ENCODE measurements at places on chromosomes 4 and X.

DNA sequence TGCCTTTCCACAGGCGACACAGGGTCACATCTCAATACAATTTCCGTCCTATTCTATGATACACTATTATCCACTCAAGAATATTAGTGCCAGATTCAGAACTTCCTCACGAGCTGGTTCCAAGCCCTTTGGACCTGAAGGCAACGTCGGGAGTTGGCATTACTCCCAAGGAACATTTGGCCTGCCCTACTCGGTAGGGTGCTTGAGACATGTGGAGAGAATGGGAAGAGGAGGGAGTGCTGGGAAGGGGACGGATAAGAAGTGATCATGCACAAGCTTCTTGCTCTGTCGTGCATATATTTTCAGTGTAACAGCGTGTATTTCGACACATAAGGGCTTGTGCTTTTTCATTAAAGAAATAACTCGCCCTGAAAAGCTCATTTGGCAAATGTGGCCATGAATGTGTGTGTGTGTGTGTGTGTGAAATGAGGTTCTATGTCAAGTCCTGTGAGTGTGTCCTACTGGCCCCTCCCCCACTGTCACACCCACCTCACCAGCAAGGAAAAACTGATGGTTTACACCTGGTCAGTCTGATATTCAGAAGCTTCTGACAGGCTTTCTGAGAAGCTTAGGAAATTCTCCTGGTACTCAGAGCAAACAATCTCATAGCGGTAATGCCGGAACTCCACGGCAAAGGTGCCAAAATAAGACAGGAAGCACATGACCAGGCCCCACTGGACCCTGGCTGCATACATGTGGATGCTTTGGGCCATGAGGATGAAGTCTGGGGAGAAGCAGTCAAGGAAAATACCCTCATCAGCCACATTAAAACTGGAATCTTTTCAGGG, 54.8 kb downstream of the ENOPH1 start:
- no peak for DNase-seq

DNA sequence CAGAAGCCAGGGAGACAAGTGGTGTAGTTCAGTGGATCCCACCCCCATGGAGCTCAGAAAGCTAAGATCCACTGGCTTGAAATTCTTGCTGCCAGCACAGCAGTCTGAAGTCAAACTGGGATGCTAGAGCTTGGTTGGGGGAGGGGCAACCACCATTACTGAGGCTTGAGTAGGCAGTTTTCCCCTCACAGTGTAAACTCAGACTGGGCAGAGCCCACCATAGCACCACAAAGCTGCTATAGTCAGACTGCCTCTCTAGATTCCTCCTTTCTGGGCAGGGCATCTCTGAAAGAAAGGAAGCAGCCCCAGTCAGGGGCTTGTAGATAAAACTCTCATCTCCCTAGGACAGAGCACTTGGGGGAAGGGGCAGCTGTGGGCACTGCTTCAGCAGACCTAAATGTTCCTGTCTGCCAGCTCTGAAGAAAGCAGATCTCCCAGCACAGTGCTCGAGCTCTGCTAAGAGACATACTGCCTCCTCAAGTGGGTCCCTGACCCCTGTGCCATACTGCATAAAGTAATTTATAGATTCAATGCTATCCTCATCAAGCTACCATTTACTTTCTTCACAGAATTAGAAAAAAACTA, 163.2 kb downstream of the HHIP start:
- no peak for DNase-seq

GRCh38 chr4:100100985-100101384, 89.3 kb downstream of the DDIT4L start:
- no peak for DNase-seq

GRCh38 chr4:125952631-125953030, 637.9 kb downstream of the FAT4 start:
- DNase-seq: no peak

GRCh38 chr4:186723292-186724057, at the start of gene FAT1:
Gene FAT1, minus strand, starts transcription at chr4:186723856. Its CDS starts 14,029 bp downstream, at chr4:186709827.
- DNase-seq: no peak

DNA sequence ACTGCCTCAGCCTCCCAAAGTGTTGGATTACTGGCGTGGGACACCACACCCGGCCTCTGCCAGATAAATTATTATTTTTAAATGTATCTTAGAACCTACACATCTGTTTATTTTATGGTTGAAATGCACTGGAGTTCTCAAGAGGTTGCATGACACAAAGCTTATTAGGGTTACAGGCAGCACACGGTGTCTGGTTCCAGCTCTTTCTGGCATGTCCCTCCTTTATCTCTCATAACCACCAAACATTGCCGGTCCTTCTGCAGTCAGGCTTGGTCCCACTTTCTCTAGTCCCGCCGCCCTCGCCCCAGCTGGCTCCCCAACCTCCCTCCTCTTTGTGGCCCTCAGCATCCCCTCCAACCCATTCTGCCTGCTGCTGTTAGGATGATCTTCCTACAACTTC, 39.7 kb upstream of the SPRY1 start:
- no peak for DNase-seq

DNA sequence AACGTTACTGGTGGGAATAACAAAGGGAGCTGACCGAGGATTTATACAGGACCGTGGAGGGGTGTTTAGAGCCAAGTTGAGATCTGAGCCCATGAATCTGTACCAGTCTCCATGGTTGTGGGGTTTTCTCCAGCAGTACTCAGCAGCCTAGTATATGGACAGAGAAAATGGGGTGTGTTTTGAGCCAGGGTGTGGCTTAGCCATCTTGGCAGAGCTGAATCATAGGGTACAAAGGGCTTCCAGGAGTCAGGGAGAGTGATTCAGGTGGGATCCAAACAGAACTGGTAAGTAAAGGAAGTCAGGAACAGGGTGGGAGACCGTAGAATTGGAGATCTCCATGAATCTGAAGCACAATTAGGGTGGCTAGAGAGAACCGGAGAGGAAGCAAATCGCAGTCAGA, 7.4 kb upstream of the HPRT1 start:
- no peak for DNase-seq

DNA sequence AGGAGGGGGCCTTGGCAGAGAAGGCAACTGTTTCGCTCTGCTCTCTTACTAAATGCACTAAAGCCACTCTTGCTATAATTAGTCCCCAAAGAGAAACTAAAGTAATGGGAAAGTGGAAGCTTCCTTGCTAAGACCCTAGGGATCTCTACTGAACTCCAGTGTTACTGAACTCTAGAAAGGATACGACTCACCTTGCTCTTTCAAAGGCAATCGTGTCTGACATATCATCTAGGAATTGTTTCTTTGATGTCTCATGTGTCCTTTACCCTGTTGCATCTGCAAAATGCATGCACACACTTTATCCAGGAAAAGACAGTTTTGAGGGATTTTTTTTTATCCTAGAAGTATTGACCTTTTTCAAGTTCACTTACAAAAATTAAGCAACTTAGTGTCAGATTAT, 148.1 kb upstream of the FAM9B start:
- no peak for DNase-seq

- no peak for DNase-seq
These were observed 27.6 kb downstream of the ANKRD17 start for GRCh38 chr4:73230865-73231517.

- DNase-seq: no peak
These were observed 2.0 kb upstream of the SPP1 start for GRCh38 chr4:87973283-87974169.

DNA sequence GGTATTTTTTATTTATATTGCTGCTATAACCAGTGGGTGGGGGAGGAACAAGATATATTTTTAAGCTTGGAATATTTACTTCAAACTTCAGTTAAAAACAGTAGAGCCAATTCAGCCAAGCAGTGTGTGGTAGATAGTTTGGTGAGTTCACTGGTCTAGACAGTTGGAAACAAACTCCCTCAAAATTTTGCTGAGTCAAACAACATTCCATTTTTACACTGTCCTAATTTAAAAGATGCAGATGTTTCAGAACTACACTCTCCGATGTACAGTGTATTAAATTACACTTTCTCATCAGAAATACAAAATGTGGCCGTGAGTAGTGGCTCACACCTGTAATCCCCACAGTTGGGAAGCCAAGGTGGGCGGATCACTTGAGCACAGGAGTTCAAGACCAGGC, 23.3 kb downstream of the PRKX start:
- DNase-seq: no peak

DNA sequence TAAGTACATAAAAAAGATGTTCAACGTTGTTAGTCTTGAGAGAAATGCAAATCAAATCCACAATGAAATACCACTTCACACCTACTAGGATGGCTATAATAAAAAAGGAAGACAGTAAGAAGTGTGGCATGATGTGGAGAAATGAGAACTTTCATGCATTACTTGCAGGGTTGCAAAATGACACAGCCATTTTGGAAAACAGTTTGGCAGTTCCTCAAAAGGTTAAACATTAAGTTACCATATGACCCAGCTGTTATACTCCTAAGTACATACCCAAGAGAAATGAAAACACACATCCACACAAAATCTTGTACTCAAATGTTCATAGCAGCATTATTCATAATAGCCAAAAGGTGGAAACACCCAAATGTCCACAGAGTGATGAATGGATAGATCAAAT, 25.8 kb upstream of the LIMCH1 start:
- no peak for DNase-seq

DNA sequence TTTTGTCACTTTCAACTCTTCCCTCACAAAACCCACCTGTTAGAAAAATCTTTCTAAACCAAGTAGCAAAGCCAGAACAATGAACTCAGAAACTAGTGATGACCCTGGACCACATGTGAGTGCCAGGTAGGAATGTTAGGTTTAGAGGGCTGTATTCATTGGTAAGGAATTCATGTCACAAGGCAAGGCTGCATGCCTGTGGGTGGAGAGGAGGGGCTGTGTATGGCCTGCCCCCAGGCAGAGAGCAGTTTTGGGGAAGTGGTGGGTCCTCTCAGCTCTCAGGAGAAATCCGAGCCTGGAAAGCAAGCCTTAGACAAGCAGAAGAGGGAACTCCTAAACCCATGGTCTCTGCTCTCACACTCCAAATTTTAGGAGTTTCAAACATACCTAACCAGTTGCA, 2.4 kb downstream of the RNF175 start:
- no peak for DNase-seq

- no peak for DNase-seq
These were observed 56.5 kb downstream of the DCAF8L1 start for GRCh38 chrX:27924718-27925117.

DNA sequence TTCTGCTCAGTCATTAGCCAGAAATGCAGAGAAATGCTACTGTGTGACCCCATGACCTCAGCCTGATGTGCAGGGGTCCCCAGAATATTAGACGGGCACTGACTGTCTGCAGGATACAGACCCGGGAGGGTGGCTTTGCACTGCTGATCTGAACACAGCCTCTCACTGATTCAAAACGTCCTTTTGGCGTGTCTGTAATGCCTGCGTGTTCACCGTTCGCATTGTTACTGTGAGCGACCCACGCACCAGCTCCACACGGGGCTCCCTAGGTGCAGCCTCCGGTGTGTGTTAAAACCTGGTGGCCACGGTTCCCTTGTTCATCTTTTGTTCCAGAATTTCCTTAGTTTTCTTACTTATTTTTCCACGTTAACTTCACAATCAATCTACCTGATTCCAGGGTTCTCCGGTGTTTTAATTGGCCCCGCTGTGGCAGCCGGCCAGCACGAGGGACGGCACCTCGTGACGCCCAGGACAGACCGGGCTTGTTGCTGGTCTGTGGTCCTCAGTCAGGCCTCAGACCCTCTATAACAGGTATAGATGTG, 32.0 kb upstream of the SPON2 start:
- DNase-seq: no peak

DNA sequence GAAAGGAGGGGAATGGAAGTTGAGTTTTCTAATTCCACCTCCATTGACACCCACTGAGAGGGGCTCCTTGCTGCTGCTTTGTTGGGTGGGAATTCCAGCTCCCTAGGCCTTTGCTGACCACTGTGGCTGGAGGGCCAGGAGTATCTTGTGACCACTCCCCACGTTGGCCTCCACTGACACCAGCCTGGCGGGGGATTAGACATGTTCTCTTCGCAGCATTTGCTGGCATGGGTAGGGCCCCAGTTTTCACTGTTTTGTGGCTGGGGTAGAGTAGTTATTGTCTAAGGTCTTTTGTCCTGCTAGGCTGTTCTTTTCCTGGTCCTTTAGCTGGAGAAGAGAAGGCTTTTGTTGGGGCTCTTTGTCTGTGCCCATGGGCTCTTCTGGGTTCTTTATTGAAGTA, 116.7 kb downstream of the CDKL5 start:
- no peak for DNase-seq

DNA sequence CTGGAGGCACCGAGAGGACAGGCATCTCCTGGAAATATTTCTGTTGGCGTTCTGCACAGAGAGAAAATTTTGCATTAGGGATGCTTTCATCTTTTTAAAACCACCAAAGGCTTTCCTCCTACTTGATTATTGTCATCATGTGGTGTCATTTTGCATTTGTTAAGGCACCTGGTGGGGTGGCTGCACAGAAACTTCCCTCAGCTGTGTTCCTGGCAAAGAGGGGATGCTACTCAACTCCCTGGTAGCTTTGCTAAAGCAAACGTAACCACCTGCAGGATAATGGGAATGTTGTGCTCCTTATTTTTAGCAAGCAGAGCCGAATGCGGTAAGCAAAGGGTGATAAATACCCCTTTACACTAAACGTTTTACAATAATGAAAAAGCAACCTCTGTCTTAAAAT, 229.8 kb downstream of the STIM2 start:
- DNase-seq: no peak

- no peak for DNase-seq
These were observed 5.2 kb upstream of the F11 start for GRCh38 chr4:186260504-186261448.

DNA sequence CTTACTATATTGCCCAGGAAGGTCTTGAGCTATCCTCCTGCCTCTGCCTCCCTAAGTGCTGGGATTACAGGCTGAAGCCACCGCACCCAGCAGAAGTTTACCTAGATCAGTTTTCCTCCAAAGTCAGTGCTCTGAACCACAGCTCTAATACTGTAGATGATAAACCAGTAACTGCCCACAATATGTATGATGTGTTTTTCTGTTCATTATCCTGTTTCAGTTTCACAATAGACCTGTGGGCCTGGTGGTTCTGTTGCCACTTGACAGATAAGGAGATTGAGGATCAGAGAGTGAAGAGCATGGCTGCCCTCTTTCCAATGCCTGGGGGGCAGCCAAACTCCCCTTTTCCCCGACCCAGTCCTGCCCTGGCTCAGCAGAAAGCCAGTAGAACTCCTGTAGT, 87.0 kb downstream of the EFNB1 start:
- no peak for DNase-seq

GRCh38 chrX:45445745-45446412, 245.2 kb upstream of the DIPK2B start:
- no peak for DNase-seq

GRCh38 chr4:48064349-48064748, 47.8 kb downstream of the NIPAL1 start:
- DNase-seq: no peak

- DNase-seq: no peak
These were observed 13.6 kb upstream of the HELT start for GRCh38 chr4:185004562-185005218.

- DNase-seq: no peak
These were observed 357.8 kb upstream of the SLC7A11 start for GRCh38 chr4:138599965-138600364.

- DNase-seq: no peak
These were observed 7.9 kb downstream of the SPARCL1 start for GRCh38 chr4:87521319-87521718.

GRCh38 chr4:17112292-17112659, 213.8 kb upstream of the LDB2 start:
- DNase-seq: no peak
